AG08395 (cell line): ENCODE measurements at places on chromosomes 4 and X.

- DNase-seq = no peak
These were observed 69.6 kb downstream of the WNK3 start for GRCh38 chrX:54288277-54288676.

- DNase-seq = no peak
These were observed 14.6 kb downstream of the FTHL17 start for GRCh38 chrX:31057291-31057690.

- DNase-seq = no peak
These were observed 46.1 kb downstream of the BMX start for GRCh38 chrX:15546745-15547144.

GRCh38 chr4:94880956-94881355 is 123.2 kb downstream of the BMPR1B start:
- DNase-seq = peak; percentile 2

GRCh38 chr4:56219447-56219846 is 167.8 kb downstream of the AASDH start:
- no peak for DNase-seq

DNA sequence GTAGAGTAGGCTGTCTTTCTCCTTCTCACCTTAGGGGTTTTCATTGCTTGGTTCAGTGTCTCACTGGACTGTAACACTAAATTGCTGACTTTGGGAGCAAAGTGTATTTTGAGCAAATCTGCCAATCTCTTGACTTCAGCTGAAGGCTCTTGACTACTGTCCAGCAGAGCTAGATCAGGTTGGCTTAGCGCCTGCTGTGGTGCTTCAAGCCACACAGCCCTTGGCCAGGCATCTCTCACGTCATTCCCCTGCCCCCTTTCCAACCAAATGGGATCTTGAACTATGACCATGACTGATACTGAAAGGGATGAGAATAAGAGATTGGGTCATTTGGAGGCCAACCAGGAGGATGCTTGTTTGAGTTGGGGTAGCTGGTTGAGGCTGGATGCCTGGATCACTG is 4.8 kb downstream of the SLC16A2 start:
- no peak for DNase-seq

GRCh38 chr4:84050015-84050414 is 449.1 kb downstream of the NKX6-1 start:
- no peak for DNase-seq

GRCh38 chr4:66572949-66573348 is 902.7 kb upstream of the EPHA5 start:
- DNase-seq = peak; percentile 1

DNA sequence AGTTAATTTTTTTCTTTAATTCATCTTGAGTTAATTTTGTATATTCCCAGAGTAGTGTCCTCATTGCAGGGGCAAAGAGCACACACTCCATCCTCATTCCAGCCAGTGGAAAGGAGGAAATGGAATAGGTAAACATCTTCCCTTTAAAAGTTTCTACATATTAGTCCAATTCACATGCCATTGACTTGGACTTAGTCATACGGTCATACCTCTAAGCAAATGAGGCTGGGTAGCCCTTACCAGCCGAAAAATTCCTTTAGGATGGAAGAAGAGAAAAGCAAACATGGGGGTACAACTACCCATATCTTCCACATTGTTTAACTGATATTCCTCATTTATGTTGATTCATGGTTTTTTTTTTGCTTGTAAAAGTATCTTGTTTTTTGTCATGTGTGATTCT is 37.4 kb upstream of the NDP start:
- no peak for DNase-seq

DNA sequence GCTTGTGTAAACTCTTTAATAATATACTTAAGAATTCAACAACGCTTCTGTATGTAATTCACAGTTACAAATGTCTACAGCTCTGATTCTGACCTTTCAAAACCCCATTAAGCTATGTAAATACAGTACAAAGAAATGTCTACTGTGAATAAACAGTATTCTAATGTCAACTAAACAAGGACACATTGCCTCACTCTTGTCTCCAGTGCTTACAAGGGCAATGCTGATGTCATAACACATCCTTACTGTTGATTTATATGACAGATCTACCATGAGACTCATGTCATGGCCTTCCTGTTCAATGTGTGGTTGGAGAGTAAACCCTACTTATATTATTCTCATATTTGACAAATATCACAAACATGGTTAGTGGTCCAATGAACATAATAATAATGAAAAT is 256.1 kb upstream of the ADGRL3 start:
- DNase-seq = no peak

DNA sequence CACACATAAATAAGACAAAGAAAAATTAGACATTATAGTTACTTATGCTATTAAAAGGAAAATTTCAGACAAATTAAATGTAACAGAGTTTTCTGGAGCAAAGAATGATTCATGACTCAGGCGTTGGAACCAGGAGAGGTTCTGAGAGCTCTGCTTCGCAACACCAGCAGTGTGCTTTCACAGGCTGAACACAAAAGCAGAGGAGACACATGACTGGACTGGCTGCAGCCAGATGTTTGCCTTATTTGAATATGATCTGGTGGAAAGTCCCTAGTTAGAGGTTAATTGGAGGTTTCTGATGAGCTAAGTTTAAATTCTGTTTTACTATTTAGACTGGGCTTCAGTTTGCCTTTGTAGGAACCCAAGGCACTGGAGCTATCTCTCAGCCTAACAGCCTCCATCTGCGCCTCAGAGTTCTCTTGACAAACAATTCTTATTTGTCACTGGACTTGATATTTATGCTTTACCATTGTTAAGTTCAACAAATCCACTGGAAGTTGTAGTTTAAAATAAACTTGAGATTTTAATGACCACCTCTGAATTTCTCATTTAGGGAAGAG is 16.2 kb downstream of the BOD1L1 start:
- DNase-seq = no peak

- peak; percentile 65 for DNase-seq
These were observed 476 bp upstream of the GDI1 start for GRCh38 chrX:154436374-154436982.

- no peak for DNase-seq
These were observed 4.4 kb downstream of the GNPDA2 start for GRCh38 chr4:44722001-44722400.

GRCh38 chr4:167424341-167425256 is 190.3 kb upstream of the SPOCK3 start:
- DNase-seq = no peak

- no peak for DNase-seq
These were observed 18.6 kb downstream of the FGFRL1 start for GRCh38 chr4:1030031-1030430.

- no peak for DNase-seq
These were observed 46.5 kb downstream of the FGF2 start for GRCh38 chr4:122873146-122873545.

DNA sequence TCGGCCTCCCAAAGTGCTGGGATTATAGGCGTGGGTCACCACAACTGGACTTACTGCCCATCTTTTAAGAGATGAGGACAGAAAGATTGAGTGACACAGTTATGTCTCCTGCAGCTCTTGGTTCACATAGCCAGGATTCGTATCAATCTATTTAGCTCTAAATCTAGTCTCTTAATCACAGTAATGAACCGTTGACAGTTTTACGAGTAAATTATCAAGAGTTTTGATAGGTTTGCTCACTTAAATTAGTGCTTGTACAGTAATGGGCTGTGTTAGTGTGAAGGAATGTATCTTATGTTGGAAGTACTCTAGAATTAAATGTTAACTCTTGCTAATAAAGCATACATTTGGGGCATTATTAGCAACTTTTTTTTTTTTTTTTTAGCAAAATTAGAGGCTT is 105.7 kb downstream of the PTTG2 start:
- no peak for DNase-seq

DNA sequence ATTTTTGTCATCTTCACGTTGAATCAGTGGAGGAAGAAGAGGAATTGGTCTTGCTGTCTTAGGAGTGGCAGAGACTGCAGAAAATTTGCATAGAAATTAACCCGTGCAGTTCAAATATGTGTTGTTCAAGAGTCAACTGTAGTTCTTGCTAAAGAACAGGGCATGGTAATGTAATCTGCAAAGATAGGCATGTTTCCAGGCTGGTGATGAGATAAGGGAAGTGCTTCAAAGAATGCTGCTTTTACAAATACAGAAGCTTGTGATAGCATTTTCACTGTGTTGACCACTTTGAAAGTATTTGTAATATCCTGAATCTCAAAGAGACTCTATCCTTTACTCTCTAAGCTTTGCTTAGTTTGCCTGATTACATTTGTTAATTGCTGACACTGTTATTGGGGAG is 60.1 kb downstream of the PRRG1 start:
- no peak for DNase-seq

- no peak for DNase-seq
These were observed at the start of gene ARHGAP4 for GRCh38 chrX:153925739-153926551. Gene ARHGAP4 (minus strand): TSS chrX:153926264. CDS start chrX:153926202, 62 bp downstream.

- peak; percentile 79 for DNase-seq
These were observed 24.8 kb downstream of the SMIM20 start for GRCh38 chr4:25938787-25939186.

- no peak for DNase-seq
These were observed 167.2 kb downstream of the STK32B start for GRCh38 chr4:5218376-5219069.

DNA sequence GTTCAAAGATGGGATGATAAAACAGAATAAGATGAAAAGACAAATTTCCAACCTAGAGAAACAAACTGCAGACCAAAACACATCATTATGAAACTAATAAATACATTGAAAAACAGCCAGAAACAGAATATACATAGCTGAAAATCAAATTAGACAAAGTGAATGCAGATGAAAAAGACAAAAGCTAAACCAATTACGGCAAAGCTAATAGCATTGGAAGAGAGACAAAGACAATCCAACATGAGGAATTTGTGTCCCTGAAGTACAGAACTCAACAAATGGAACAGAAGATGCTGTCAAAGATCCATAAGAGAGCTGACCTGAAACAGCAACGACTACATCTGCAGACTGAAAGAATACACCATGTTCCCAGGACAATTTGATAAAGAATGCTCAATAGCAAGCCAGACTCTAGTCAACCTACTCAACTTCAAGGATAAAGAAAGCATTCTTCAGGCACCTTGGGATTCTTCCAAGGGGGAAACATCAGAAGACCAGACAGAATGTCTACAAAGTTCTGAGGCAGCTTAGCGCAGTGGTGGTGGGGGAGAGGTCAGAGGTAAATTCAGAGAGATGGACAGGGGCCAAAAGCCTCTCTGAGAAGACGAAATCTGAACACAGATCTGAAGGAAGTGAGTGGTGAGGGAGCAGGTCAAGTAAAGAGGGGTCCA is 27.4 kb upstream of the IRAK1 start:
- DNase-seq = no peak

- DNase-seq = no peak
These were observed 18.0 kb downstream of the STAP1 start for GRCh38 chr4:67576538-67576937.

GRCh38 chr4:48259748-48260147 is 9.9 kb downstream of the TEC start:
- DNase-seq = no peak

- peak; percentile 31 for DNase-seq
These were observed 339.5 kb downstream of the DHX15 start for GRCh38 chr4:24244663-24245490.
